ENCODE measurements at places on chromosomes 16 and 17.

DNA sequence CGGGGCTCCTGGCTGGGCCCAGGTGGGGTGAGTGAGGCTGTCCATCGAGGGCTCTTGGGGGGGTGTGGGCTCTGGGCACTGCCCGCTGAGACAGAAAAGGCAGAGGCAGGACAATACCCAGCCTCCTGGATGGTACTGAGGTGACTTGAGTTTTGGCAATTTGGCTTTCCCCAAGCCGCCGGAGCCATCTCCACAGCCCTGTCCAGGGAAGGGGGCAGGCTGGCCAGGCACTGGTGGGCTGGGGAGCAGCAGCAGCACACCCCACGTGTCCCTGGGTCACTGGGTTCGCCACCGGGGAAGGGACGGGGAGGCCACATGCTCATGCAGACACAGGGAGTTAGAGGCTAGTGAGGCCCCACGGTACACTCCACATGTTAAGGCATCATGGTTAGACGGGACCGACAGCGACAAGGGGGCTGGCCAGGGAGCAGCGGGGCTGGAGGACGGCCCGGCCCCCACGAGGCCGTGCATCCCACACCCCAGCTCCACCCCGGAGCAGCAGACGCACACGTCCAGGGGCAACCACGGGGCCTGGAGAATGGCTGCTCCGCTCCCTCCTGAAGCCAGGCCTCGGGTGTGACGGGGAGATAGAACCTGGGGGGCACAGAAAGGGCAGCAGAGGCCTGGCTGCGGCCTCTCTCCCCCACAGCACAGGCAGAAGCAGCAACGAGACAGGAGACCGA lies 3.0 kb downstream of the ARHGDIA start:
- DNase-seq: no peak

DNA sequence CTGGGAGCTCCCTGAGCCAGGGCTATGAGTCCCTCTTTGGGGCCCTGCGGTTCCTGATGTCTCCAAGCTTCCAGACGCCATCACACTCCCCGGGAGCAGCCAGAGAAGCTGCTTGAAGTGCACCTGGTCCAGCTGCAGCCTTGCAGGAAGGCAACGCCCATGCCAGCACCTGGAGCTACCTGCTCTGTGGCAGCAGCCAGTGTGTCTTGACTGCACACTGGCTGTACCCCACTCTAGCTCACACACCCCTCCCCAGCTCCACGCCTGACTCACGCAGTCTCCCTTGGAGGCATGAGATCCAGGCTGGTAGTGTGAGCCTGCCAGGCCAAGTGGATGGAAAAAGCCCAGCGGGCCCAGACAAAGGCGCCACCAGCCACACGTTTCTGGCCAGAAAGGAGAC lies 63.3 kb downstream of the USP32 start:
- DNase-seq: no peak

- no peak for DNase-seq
Observed at GRCh38 chr17:75639327-75639726, 6.1 kb downstream of the SMIM5 start.

GRCh38 chr16:88793251-88793954 lies 8.4 kb upstream of the PIEZO1 start:
- DNase-seq: no peak

DNA sequence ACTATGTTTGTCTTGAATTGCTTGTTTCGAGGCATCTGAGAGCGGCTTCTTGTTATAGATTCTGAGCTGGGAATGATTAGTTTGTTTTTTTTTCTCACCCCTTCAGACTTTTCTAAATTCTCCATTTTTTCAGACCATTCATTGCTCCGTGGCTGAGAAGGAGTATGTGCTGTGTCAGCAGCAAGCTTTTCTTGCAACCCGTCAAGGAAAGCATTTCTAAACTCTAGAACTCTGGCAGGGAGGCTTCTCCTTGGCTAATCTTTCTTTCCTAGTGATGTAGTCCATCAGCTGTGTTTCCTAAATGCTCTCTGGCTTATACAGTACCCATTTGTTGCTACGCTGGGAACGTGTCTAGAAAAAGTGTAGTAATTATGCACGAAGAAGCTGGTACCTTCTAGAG lies 133.5 kb downstream of the FTO start:
- DNase-seq: no peak

DNA sequence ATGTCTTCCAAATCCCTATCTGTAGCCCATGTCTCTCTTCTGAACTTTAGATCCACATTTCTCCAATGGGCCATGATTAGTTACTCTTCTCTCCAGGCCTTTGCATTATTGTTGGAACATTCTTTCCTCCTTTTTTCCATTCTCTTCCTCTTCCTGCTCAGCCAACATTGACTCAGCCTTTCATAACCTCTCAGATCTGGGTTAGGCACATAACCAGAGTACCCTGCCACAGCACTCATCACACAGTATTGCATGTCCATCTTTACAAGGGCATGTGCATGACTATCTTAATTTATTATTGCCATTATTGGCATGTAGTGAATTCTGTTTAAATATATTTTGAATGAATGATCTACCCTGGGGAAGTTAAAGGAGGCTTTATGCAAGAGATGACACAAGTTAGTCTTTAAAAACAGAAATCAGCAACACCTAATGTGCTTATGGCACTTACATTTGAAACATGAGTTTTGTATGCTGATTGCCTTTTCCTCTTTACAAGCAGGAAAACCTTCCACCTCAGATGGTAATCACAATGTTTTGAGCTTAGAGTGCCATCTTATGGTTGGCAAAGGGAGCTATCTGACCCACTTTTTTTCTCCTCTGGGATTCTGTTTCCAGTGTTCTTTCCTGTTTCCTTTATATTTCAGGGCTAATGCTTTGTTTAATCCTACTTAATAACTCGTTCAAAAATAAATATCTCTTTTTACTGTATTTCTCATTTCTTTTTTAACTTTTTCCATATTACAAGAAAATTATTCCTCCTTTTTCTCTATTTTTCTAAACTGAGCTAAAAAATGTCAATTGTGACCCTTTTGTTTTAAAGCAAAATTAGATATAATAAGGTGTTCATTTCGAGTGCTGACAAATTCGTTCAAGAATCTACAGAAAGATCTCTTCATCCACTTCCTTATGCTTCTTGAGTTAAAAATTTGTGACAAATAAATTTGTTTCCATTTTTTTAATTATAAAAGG lies 151.0 kb upstream of the RBL2 start:
- DNase-seq: no peak

DNA sequence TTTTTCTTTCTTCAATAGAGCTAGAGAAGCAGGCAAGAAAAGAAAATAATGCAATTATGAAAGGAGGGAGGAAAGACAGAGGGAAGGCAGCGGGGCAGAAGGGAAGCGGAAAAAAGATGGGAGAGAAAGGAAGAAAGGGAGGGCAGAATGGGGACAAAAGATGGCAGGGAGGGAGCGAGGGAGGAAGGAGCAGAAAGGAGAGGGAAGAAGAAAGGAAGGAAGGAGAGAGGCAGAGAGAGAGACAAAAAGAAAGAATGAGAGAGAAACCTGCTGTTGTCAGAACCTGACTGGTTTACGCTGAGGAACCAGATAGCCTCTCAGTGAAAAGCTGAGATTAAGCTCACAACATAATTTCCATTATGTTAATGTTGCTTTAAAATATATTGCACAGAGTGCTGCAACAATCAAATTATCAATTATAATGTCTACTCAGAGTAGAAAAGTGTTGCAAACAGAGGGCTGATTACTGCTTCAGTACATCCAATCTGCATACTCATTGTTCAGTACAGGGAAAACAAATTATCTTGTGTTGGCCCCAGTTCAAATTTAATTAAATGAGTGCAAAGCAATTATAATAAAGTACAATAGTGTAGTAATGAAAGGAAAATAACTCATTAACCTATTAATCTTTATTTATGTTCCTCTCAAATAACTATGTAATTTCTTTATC lies 32.0 kb upstream of the TOX3 start:
- no peak for DNase-seq

DNA sequence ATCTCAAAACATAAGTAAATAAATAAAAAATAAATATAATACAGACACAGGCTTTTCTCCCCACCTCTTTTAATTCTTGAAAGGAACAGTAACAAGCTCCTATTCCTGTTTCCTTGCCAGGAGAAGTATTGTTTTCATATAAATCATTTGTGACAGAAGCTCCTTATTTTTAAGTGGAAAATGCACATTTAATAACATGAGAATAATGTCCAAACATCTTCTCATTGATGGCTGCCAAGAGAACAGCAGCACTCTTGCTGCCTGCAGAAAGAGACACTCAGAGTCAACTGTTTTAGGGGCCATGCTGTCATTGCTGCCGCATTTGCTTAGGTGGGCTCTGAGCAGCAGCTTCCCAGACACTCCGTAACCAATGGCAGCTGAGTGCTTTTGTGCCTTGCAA lies 580.1 kb downstream of the WWOX start:
- DNase-seq: no peak

DNA sequence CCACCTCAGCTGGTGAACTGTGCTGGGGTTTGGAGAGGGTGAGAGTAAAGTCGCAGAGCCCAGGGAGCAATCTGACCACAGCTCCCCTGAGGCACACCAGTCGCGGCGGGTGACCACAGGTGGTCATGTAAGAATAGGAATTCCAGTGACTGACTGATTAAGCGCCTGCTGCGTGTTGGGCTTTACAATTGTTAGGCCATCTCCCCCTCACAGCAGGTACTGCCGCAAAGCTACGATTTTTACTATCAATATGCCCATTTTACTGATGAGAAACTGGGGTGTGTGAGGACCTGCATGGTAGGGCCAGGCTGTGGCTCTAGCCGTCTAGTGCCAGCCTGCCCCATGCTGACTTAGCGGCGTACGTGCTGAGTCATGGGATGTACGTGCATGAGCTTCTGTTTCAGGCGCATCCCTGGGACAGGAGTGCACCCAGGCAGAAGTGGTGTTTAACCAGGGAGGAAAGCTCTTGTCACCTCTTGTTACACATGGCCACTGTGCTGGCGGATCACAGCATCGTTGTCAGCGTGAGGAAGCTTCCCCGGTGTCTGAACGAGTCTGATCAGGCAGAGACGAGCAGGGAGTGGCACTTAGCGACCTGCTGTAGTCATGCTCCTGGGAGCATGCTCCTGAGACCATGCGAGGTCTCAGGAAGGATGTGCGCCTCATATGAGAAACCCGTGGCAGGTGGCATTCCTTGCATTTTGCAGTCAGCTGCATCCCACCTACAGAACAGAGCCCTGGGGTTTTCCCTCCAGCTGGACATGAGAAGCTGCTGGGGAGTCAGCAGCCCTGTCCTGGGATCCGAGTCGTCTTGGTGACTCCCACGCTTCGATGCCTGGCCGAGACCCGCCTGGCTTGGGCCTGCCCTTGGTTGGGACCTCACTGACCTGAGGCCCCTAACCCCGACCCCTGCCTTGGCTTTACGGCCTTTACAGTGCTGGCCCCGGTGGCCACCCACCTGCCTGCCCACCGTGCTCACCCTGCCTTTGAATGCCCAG lies 163.7 kb upstream of the CHMP6 start:
- no peak for DNase-seq

- DNase-seq: no peak
Observed at GRCh38 chr16:87108941-87109340, 208.3 kb downstream of the C16orf95 start.

GRCh38 chr17:72640415-72641165 lies 451.9 kb downstream of the SLC39A11 start:
- no peak for DNase-seq

DNA sequence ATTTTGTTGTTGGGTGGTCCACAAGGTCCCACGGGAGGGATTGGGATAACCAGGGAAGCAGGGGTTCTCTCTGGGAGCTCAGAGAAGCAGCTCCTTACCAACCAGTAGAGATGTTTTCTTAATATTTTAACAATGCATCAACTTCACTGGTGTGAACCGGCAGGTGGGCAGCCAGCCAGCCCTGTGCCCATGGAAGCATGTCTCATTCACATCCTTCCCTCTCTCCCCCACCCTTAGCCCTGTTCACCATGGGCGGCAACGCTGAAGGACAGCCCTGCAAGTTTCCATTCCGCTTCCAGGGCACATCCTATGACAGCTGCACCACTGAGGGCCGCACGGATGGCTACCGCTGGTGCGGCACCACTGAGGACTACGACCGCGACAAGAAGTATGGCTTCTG lies 9.3 kb downstream of the MMP2 start:
- no peak for DNase-seq

DNA sequence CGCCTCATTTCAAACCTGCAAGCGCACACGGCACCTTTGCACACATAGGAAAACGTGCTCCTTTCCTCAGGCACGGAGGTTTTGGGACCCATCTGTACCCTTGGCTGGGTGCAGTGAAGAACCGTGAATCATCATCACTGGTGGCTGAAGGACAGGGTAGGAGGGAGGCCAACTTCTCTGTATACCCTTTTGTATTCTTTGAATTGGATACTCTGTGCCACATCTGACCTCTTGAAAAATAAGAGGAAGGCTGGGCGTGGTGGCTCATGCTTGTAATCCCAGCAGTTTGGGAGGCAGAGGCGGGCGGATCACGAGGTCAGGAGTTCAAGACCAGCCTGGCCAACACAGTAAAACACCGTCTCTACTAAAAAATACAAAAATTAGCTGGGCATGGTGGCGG lies 11.7 kb downstream of the GPRC5B start:
- no peak for DNase-seq

DNA sequence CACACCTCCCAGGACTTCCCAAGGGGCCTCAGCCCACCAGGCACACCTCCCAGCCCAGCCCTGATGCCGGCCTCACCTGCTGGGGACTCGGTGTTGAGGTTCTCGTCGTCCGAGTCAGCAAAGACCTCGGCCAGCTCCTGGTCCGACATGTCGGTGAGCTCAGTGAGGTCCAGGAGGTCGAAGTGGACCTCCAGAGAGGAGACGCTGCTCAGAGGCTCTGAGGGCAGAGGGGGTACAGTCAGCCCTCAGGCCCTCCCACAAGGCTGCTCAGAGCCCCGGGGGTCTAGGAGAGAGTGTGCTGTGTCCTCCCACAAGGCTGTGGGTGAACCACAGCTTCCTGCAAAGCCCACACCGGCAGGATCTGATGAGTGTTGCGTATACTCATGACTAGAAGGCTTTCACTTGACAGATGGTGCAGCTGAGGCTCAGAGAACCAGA lies 10.5 kb downstream of the DBNDD1 start:
- DNase-seq: no peak

GRCh38 chr16:24935336-24935735 lies 79.8 kb downstream of the ARHGAP17 start:
- no peak for DNase-seq

DNA sequence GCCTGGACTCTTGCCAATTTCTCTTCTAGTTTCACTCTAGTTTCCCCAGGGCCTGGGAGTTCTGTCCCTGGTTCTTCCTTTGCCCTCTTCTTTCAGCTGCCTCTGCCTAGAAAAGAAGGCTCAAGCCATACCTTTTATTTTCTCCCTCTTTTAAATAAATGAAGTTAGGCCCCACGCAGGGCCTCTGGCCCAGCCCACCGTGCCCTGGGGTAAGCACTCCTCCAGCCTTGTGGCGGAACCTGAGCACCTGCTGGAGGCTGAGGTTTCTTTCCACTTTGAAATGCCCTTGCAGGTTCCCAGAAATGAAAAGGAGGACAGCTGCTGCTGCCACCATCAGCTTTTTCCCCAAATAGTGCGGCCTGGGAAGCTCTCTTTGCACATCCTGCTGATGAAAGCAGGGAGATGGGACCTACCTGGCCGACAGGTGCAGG lies 139.4 kb downstream of the CCDC182 start:
- DNase-seq: no peak

- no peak for DNase-seq
Observed at GRCh38 chr16:14398014-14398717, 231.9 kb downstream of the PARN start.
